ENCODE measurements at places on chromosomes 13 and 19.

- no peak for DNase-seq
Observed at GRCh38 chr13:60756306-60756705, 359.3 kb downstream of the TDRD3 start.

GRCh38 chr19:17737690-17738153 lies 13.6 kb upstream of the FCHO1 start:
- no peak for DNase-seq

DNA sequence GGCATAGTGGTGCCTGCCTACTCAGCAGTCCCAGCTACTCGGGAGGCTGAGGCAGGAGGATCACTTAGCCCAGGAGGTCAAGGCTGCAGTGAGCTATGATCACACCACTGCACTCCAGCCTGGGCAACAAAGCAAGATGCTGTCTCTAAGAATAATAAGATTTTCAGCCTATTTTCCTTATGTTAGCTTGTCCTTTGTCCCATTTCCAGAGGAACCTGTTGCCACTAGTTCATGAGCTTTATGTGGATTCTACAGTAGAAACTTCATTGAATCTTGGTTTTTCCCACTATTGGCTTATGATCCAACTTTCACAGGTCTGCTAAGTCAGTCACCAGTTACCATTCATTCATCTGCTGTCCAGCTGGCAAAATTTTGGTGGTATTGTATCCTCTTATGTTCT lies 18.2 kb downstream of the FFAR2 start:
- DNase-seq: no peak

- DNase-seq: no peak
Observed at GRCh38 chr13:43227721-43228120, 204.3 kb downstream of the DNAJC15 start.

GRCh38 chr19:54248016-54248601 lies 5.5 kb upstream of the LILRA6 start:
- no peak for DNase-seq

- no peak for DNase-seq
Observed at GRCh38 chr19:18761531-18762110, 29.5 kb downstream of the COMP start.

Measured in NCI-H187 treated with DMSO at 0.1 percent for 48 hours (cell line).